ENCODE measurements at places on chromosomes 3 and 15.

- no peak for DNase-seq
Measured at GRCh38 chr3:20668411-20668810, 482.4 kb upstream of the SGO1 start.

- no peak for DNase-seq
Measured at GRCh38 chr3:70557976-70558375, 245.5 kb upstream of the MDFIC2 start.

DNA sequence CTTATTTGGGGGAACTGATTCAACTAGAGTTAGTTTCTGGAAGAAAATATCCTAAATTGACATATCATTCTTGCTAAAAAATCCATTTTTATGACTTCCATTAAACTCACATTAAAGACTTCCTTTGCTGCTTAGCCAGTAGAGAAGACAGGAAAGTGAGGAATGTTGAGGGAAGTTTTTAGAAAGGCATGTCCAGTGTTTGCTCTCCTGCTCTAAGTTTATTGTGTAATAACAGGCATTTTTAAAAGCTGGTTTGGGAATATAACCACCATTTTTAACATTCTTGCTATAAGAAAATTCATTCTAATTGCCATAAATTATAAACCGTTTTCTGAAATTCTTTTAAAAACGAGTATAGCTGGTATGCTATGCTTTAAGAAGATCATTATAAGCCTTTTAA, 428.0 kb downstream of the RAP2B start:
- DNase-seq = no peak

DNA sequence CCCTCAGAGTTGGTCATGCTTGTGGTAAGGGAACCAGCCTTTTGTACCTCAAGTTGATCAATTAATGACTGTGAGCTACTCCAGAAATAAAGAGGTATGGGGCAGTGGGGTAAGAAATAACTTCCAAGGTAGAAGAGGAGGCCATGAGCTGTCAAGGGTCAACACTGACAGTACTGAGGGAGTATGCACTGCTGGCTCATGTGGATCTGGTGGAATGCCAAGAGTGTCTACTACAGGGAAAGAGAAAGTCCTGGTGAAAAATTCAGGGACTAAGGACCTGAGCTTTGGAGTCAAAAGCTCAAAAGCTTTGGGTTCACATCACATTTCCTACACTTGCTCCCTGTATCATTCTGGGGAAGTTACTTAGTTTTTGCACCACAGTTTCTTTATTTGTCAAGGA, 154.9 kb downstream of the SEMA6D start:
- no peak for DNase-seq

GRCh38 chr15:66879531-66880368, 177.7 kb downstream of the SMAD6 start:
- no peak for DNase-seq

GRCh38 chr3:9314796-9315195, 48.1 kb upstream of the THUMPD3 start:
- DNase-seq = no peak

DNA sequence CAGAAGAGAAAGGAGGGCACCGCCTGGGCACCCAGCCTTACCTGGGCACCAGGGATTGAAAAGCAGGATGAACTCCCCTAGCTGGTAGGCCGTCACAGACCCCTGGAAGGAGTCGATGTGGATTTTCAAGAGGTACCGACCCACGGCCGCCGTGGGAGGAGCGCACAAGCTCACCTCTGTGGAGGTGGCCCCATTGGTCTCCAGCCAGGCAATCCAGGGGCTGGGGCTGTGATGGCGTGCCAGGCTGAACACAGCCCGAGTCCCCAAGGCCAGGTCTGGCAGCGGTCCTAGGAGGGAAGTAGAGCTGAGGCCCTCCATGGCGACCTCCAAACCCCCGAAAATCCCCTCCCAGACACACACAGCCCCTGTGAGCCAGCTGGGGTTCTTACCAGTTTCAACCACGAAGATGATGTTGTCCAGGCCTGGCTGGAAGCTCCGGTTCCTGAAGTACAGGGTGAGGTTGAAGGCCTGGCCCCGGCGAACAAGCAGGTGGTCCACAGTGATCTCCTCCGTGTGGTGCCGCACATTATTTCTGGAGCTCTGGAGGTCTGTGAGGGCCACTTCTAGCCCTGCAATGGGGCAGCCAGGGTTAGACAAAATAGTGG, 6.6 kb downstream of the TGM5 start:
- DNase-seq = no peak

- DNase-seq = no peak
Measured at GRCh38 chr3:195878424-195879274, 29.7 kb downstream of the TNK2 start.

All from skeletal muscle cell (primary cell).